Stimulated activated CD4-positive, alpha-beta T cell treated with anti-CD3 and anti-CD28 coated beads, Interleukin-12 subunit alpha, Interleukin-12 subunit beta, amount 100 ng/mL, for 24 hours (primary cell): ENCODE measurements at places on chromosomes 7 and 10.

DNA sequence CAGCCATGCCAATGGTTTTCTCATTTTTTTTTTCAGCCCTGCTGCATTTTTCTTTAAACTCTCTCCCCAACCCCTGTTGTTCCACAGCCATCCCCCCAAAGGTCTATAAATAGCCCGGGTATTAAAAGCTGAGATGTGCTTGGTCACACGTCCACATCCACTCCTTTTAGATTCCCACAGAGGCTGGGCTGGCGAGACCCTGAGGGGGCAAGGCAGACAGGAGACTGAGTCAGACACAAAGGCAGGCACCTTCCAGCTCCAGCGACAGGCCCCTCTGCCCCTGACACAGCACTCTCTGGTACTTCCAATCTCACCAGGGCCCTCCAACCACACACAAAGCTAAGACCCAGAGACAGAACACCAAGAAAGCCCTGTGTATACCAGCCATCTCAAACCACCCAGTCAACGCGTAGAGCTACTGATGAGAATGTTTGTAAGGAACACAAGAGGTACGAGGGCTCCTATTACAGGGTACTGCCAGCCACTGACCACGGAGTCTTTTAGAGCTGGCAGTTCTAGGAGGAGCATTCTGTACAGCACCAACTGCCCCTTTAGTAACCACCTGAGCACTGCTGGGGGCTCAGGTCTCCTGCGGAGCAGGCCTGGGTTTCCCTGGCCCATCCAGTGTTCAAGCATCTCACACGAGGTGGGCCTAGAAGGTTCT lies 64.2 kb upstream of the DDC start:
- no peak for DNase-seq

DNA sequence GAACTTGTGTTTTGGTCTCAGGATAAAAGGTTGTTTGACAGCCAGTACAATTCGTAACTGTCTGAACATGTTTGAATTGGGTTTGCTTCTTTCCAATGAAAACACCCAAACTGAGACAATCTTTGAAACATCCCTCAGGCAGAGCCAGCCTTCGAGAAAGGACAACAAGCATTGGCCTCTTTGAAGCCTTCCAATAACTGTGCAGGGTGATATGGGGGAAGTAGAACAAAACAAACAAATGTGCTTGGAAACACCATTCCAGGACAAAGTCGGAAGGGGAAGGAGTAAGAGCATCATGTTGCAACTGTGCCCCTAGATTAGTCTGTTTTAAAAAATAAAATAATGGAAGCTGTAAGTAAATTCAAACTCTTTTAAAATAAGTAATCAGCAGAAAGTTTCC lies 39.5 kb downstream of the IL2RA start:
- DNase-seq = no peak

DNA sequence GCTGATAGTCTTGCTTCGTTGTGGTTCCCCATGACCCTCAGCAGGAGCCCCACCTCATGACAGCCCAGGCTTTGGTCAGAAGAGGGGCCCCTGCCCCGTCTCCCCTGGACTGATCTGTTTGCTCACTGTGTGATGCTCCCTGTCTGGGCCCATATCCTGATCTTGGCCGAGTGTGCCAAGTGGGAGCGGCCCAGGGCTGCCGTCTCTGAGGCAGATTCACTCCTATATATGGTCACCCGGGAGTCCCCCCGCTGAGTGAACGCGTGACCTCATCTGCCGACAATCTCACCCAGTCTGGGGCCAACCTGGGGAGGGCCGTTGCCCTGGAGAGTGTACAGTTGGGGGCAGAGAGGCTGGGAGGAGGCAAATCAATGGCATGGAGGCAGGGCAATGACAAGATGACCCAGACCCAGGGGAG lies 34.5 kb downstream of the PPIF start:
- no peak for DNase-seq

DNA sequence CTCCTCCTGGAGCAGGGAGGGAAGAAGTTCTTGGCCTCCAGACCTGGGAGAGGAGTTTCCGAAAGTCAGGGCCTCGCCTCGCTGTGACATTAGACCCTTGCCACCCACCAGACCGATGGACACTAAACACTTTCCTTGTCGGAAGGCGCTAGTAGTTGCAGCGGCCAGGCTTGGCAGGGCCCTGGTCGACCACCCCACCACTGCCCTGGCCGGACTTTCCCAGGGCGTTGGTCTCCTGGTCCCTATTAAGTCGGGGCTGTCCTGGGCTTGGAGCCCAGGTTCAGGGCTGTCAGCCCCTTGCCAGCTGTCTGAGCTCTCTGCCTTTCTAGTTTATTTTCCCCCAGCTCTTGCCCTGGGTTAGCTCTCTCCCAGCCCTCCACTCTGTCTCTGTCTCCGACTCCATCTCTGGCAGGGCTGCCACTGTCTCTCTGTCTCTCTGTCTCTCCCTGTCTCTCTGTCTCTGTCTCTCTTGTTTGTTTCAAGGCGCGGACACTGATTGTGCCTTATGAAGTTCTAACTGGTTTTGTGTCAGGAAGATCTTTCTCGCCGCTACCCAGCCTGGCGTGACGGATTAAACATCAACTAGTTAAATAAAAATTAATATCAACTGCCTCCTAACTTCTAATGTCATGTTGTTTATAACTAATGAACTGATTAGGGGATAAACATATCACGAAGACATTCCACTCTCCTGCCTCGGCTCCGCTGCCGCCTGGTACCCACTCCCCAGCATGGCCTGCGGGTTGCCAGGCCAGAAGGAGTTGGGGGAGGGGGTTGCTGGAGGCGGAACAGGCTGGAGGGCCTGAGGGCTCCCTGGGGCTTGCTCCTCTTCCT lies 13.8 kb upstream of the PAX2 start:
- DNase-seq = no peak

- no peak for DNase-seq
These were observed 53.3 kb downstream of the C10orf90 start for GRCh38 chr10:126617208-126617607.

GRCh38 chr10:18879284-18879683 lies 169.3 kb upstream of the MALRD1 start:
- DNase-seq = no peak

DNA sequence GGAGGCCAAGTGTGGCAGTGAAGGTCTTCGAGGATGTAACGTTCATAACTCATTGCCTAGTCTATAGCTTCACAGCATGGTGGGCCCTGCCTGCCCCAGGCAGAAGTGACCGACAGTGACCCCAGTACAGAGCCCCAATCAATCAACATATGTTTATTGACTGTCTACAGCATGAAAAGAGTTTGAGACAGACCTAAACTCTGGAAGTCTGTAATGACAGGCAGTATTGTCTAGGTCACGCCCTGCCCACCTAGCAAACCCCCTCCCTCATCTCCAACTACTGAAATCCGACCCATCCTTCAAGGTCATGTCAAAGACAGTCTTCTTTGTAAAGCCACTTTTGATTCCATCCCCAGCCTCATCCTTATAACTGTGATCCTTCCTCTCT lies 43.9 kb downstream of the LYZL1 start:
- no peak for DNase-seq

- DNase-seq = no peak
These were observed 98.7 kb downstream of the DIP2C start for GRCh38 chr10:590721-591120.

DNA sequence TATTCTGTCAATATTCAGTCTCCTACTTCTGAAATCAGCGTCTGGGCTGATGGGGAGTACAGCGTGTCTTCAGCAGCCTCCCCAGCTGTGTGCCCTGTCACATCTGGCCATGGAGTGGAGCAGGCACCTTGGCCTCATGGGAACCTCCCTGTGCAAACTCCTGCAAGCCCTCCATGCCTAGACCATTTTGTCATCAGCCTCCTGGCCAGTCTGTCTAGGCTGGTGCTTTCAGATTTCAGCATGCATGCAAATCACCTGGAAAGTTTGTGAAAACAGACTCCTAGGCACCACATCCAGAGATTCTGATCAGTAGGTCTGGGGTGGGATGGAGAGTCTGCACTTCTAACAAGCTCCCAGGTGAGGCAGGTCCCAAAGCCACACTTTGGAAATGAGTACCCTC lies 26.2 kb upstream of the CCSER2 start:
- no peak for DNase-seq

- no peak for DNase-seq
These were observed 679.3 kb upstream of the IGFBP3 start for GRCh38 chr7:46600340-46600739.

GRCh38 chr10:3169271-3169670 lies 3.3 kb downstream of the PITRM1 start:
- DNase-seq = no peak

DNA sequence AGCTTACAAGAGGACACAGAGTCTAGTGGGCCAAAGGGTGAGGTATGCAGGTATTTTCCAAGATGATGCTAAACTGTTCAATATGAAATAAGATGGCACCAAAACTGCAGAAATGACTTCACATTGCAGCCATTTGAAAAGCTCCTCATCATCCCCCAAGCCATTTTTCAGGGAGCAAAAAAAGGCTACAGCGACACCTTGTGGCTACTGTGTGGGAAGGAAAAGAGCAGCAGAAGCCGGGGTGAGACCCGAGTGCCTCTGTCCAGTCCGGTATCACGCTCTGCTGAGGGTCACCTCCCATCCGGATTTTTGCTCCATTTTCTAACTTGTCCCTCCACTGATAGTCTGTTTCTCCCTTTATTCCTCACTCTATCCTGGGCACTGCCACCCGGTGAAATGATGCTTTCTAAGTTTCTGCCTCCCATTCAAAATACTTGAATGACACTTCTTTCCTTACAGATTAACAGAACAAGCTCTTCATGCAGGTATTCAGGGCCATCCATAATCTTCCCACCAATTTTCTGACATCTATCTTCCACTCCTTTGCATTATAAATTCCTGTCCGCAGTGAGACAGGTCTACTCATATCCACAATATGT lies 220.2 kb downstream of the DGKI start:
- DNase-seq = peak; percentile 2

GRCh38 chr7:80244206-80244916 lies 109.7 kb downstream of the GNAI1 start:
- DNase-seq = no peak

- no peak for DNase-seq
These were observed 59.0 kb downstream of the MET start for GRCh38 chr7:116731023-116731395.

DNA sequence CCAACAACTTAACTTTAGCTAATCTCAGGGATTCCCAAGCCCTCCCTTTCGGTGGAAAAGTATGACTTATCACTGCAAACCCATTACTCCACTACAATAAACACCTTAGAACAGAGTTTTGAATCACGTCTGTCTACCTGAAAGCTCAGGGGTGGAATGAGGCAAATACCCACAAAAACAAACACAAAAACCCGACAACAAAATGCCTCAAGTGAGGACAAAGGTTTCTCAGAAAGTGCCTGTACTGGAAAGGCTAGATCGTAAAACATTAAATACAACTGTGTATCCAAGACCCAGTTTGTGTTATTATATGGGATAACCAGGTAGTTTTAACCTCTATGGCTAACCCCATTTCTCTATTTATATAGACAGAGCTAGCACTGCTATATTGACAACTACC lies 26.0 kb downstream of the MKRN1 start:
- DNase-seq = no peak

DNA sequence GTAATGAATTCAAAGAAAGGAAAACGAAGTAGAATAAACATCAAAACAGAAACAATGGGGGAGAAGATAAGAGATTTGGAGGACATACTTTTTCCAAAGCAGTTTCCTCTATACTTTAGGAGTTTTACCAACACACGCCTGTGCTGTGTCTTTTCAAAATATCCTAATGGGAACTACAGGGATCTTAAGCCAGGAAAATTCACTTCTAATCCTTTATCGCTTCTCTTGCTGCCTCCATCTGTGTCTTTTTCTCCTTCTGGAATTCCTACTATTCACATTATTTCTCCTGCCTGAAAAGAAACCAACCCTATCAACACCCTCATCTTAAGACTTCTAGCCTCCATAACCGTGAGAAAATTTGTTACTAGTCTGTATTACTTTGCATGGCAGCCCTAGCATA lies 6.8 kb downstream of the HNRNPF start:
- no peak for DNase-seq

- DNase-seq = no peak
These were observed 324.9 kb upstream of the POT1 start for GRCh38 chr7:125254566-125254965.

DNA sequence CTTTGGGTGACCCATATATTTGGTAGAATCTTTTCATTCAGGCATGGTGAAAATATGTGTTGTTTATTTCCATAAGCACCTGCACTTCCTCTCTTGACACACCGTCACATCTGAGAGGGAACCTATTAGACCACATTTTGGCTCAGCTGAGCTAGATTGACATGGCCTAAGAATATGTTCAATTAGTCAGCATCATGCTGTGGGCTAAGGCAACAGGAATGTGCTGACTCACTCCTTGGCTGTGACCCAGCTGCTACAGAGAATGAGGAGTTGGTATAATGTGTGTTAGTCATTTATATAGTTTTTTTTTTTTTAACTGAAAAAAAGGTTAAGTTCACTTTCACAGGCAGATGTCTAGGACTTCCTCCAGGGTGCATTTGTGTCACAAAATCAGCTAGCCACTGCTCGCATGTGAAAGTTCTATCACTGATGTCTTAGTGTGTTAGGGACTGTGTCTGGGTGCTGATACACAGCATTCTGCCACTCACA lies 180.6 kb downstream of the SEMA3E start:
- no peak for DNase-seq

DNA sequence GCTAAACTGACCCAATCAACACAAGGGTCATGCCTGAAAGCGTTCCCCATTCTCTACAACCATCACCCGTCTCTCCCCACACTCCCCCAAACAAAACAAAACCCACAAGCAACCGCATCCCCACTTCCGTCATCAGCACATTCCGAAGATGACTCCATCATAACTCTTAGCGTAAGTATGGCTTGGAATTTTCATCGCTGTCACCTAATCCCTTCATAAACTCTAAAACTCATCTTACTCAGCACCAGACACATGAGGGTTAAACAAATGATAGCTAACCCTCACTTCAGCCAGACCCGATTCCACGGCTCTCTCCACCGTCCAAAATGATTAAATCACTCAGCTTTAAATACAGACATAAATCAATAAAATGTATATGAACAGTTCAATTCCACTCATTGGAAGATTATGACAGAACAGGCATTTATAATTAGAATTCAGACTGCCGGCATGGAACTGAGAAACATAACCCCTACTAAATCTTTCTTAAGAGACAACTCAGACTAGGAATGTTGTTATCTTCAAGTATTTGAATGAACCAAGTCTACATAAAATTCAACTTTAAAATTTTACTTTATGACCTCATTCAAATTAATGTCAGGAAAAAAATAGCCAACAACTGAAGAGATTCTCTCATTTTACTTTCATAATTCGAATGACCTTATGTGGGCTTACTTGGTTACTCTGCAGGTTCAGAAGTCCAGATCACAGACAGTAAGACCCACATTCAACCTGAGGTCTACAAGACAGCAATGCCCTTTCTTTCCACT lies 215.9 kb downstream of the PARD3 start:
- DNase-seq = no peak
